ENCODE measurements at places on chromosomes 12 and 14.

GRCh38 chr12:124453419-124454351, 113.7 kb downstream of the NCOR2 start:
- DNase-seq = peak; percentile 99

DNA sequence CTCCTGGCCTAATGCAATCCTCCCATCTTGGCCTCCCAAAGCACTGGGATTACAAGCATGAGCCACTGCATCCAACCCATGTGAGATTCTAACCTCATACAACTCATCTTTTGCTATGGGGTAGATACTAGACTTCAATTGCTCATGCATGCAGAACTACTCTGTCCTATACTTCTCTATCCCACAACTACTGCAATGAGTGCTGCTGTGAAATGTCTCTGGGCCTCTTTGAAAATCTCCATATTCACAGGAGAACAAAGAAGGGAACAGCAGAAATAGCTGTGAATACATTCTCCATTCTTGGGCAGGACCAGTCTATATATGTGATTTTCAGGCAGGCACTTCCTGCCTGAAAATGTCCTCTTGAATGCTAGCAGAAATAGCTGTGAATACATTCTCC, 220.7 kb upstream of the GRIP1 start:
- DNase-seq = no peak

DNA sequence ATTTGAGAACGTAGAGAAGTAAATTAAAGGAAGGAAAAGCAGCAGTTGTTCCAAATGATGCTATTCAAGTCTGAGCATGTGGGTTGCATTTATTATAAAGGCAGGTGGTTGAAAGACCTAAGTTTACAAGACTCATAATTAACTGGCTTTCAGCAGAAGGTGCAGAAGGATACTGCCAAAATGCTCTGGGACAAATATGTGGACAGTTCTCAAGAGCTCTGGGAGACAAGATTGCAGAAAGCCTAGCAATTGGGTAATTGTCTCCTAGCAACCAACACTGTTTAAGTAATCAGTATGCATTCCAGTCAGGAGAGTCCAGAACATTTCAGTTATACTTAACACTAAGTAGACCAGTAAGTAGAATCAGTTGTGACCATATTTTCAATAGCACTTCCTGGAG, 131.5 kb downstream of the GPR135 start:
- DNase-seq = no peak

GRCh38 chr14:76773956-76774820, 12.9 kb downstream of the VASH1 start:
- no peak for DNase-seq
